NCI-H69 (cell line): ENCODE measurements at places on chromosomes 12 and 14.

DNA sequence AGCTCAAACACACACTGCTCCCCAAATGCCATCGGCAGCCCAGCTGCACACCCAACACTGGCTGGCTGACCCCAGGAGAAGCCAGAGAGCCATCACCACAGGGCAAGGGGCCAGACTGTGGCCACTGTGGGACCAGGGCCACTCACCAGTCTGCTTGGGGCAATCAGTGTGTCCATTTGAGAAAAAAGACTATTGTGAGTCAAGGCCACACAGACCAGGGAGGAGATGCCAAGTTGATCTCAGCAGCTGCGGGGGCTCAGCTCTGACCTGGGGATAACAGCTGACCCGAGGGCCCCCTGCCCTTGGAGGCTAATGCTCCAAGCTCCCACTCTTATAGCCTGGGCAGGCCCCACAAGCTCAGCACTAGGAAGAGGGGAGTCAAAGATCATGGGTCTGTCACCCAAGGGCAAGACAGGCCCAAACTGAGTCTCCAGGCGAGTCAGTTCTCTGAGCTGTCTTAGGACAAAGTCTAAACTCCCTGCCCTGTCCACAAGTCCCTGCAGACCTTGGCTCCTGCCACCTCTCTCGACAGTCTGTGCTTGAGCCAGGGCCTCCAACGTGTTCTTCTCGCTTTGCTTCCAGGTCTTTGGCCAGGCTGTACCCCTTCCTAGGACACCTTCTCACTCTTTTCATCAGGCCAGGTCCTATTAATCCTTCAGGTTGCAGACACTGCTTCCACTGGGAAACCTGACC lies 30.1 kb upstream of the PNMA1 start:
- DNase-seq: no peak

- DNase-seq: no peak
Measured at GRCh38 chr12:38385486-38385885, 68.9 kb downstream of the ALG10B start.

GRCh38 chr12:122909442-122910288 lies 13.7 kb upstream of the VPS37B start:
- DNase-seq: peak; percentile 97

DNA sequence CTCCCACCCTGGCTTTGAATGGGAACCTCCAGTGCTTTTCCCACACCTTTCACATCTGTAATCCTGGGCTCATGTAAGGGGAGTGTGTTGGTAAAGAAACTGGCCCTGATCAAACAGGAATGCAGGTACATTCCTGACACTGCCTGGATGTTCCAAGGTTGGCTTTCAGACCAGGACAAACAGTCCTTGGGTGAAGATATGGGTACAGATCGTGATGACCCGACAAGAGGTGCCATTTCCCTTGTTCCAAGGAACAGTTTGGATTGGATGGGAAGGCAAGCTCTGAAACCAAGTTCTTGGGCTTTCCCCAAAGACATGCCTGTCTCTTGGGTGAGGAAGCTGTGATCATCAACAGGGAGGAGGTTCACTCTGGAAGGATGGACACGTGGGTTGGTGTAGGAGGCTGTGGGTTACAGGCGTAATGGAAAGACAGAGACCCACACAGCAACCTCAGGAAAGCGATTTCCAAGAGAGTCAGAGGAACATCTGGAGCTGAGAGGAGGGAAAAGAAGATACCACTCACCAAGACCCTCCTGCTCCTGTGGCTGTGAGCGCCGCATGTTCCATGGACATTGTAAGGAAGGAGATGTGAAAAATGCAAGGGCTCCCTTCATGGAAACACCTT lies 26.4 kb downstream of the VDR start:
- no peak for DNase-seq

GRCh38 chr14:74683406-74683805 lies 29.5 kb downstream of the AREL1 start:
- no peak for DNase-seq

DNA sequence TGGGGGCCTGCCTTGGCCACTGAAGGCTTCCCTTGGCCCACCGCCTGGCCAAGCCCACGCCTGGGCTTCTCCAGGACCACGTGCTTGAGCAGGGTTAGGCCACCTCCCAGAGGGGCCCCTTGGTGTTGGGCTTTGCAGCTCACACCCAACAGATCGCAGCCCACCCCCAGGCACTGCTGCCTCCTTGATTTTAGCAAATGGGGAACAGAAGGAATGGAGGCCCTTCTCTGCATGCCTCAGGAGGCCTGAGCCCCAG lies 23.3 kb downstream of the RAB35 start:
- DNase-seq: no peak

DNA sequence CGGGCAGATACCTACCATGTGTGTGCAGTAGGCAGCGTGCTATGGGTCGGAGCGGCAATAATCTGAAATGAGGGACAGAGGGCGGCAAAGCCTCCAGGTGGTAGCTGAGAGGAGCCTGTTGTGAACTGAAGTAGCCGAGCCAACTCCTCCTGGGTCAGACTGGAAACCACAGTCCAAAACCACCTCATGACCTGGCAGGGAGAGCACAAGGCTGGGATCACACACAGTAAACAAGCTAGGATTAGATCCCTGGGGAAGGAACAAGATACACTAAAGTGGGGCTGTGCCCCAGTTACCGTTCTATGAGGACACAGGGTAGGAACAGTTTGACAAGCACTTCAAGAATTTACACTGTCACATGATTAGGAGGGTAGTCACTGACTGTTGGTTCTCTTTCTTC lies 49.0 kb downstream of the AREL1 start:
- no peak for DNase-seq

DNA sequence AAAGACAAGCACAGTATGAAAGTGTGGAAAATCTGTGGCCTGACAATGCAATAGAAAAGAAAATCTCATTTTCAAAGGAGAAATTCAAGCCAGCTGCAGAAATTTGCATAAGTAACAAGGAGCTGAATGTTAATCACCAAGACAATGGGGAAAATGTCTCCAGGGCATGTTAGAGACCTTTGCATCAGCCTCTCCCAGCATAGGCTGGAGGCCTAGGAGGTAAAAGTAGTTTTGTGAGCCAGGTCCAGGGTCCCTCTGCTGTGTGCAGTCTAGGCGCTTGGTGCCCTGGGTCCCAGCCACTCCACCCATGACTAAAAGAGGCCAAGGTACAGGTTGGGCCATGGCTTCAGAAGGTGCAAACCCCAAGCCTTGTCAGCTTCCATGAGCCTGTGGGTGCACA lies 58.3 kb downstream of the TESPA1 start:
- DNase-seq: no peak

DNA sequence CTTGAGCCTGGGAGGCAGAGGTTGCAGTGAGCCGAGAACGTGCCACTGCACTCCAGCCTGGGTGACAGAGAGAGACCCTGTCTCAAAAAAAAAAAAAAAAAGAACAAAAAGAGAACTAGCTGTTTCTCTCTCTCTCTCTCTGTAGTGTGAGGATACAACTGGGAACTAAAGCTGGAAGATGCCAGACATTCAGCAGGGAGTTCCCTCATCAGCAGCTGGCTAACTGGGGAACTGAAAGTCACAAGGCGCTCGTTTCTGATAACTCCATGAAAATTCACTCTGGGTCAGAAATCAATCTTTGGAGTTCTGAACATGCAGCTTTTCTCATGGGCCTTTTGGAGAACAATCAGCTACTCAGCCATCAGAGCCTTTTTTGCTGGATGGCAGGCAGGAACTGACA lies 43.5 kb upstream of the MAP1LC3B2 start:
- DNase-seq: no peak

DNA sequence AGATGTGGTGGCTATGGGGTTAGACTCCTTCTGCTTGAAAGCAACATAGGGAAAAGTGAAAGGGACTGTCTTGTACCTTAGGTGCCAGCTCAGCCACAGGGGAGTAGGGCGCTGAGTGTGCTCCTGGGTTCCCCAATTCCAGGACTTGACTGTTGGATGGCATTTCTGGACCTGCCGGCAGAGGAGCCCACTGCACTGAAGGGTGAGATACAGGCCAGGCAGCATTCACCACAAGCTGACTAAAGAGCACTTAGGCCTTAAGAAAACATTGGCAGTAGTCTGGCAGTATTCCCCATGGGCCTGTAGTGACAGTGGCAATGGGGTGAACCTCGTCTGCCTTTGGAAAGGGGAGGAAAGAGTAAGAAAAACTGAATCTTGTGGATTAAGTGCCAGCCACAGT lies 67.1 kb upstream of the TMTC2 start:
- DNase-seq: peak; percentile 27

GRCh38 chr12:14164266-14164665 lies 182.9 kb upstream of the GRIN2B start:
- DNase-seq: no peak

DNA sequence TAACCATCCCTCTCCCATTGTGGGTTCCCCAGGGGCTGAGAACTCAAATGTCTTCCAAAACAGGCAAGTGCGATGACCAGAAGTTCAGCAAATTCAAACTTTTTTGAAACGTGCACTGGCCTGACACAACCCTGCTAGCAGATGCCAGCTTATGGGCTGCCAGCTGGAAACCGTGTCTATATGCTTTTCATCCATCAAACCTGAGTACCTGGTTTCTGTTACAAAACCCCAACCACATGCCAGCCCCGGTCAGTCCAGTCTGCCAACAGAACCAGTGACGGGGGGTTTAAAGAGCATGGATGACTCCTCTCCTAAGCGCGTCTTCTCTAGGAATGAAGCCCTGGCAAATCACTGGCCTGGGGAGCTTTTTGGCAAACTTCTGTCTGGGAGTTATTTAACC lies 189.7 kb downstream of the TTC7B start:
- DNase-seq: no peak

- DNase-seq: no peak
Measured at GRCh38 chr14:103205541-103205906, 82.3 kb downstream of the TNFAIP2 start.

- peak; percentile 44 for DNase-seq
Measured at GRCh38 chr12:6614513-6615172, 7.5 kb upstream of the CHD4 start.

GRCh38 chr14:93905623-93906022 lies 21.5 kb upstream of the FAM181A start:
- no peak for DNase-seq

GRCh38 chr12:123071099-123071800 lies 79.6 kb downstream of the PITPNM2 start:
- no peak for DNase-seq

- DNase-seq: no peak
Measured at GRCh38 chr12:42361909-42362646, 36.1 kb downstream of the PPHLN1 start.

DNA sequence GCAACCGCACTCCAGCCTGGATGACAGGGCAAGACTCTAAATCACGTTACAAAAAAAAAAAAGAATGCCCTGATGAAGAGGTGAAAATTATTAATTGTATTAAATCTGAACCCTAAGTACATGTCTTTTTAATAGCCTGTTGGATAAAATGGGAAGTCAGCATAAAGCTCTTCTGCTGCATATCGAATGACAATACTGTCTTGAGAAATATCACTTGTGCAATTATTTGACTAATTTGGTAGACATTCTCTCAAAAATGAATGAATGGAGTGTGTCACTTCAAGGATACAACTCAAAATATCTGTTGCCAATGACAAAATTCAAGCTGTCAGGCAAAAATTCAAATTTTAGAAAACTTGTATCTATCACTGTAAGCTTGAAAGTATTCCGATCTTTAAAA lies 38.9 kb downstream of the DNAI7 start:
- DNase-seq: no peak

- no peak for DNase-seq
Measured at GRCh38 chr12:126038434-126038833, 973.2 kb downstream of the AACS start.

DNA sequence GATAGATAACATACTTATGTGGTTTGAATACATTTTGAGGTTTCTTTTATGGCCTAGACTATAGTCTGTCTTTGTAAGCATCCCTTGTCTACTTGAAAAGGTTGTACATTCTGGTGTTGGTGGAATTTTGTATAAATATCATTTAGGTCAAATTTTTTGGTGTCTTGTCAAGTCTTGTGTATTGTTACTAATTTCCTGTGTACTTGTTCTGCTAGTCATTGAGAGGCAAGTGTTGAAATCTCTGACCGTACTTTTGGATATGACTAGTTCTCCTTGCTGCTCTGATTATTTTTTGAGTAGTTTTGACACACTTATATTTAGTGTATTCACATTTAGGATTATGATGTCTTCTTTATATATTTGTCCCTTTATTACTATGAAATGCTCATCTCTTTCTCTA lies 219.6 kb downstream of the CCDC91 start:
- no peak for DNase-seq

GRCh38 chr14:65054471-65055085 lies 47.7 kb downstream of the MAX start:
- no peak for DNase-seq

- no peak for DNase-seq
Measured at GRCh38 chr12:110694330-110694901, 5.5 kb upstream of the HVCN1 start.

DNA sequence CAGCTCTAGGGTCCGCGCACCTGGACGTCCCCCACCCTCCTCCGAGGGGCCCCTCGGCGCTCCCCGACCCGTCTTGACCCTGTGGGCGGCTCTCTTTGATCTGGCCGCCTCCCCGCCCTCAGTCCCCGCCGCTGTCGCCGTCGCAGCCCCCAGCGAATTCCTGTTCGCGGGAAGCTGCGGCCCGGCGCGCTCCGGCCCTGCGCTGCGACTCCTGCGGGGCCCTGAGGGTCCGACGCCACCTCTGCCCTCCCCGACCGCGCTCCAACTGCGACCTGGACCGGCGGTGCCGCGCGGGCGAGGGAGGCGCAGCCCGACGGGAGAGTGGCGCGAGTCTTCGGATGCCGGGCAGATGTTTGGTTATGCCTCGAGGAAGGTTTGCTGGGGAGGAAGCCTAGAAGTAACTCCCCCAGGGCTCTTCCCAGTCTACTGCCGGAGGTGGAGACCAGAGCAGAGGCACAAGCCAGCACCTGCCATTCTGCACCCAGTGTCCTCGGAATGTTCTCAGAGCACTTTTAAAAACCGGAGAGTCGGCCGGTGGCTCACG lies 440 bp upstream of the ISM2 start:
- DNase-seq: peak; percentile 70
